Stimulated activated CD8-positive, alpha-beta memory T cell treated with anti-CD3 and anti-CD28 coated beads, Interleukin-15, amount 100 ng/mL, for 24 hours (primary cell): ENCODE measurements at places on chromosomes 6 and 20.

DNA sequence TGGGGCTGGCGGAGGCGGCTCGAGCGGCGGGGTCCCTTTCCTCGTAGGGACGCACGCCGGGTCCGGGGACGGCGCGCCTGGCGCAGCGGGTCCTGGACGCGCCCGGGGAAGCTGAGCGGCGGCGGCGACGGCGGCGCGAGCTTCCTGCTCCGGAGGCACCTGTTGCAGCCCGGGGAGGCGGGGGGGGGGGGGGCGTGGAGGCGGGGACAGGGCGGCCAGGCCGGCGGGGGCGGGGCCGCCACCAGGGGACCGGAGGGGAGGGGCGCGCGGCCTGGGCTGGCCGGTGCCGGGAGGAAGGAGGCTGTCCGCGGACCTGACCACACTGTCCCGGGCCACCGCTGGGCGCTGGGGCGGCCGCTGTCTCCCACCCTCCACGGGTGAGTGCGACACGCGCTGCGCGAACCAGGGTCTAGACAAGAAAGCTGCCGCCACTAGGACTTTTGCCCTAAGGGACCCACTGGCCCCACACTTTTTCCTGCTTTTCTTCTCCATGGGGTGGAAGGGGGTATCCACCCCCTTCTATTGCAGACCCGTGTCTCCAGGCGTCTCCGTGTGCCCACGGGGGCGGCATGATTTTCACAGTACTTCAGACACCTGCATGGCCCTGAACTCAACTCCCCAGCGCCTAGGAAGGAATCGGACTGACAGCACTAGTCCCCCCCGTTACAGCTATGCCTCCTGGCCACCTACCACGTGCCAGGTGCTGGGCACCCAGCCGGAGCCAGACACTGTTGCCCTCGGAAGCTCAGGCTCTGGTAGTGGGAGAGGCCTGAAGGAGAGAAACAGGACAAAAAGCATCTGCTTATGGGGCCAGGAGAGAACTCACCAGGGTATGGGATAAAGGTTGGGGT, at the start of gene NFATC2:
Gene NFATC2 (minus strand): TSS at position 149 of the 851 bp plus-strand sequence. CDS start 220 bp downstream, outside the sequence.
- DNase-seq = no peak

DNA sequence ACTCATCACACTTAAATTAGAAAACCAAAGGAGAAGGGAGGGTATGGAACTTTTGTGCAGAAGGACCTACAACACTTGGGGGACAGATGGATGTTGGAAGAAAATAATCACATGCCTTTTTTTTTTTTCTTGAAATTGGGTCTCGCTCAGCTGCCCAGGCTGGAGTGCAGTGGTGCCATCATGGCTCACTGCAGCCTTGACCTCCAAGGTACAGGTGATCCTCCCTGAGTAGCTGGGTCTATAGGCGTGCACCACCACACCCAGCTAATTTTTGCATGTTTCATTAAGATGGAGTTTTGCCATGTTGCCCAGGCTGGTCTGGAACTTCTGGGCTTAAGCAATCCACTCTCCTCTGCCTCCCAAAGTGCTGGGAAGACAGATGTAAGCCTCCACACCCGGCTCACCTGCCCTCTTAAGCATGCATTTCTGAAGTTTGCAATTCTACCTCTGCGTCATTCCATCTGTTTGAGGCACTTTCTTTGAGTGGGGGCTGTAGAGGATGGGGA, 370.8 kb upstream of the JARID2 start:
- DNase-seq = no peak

DNA sequence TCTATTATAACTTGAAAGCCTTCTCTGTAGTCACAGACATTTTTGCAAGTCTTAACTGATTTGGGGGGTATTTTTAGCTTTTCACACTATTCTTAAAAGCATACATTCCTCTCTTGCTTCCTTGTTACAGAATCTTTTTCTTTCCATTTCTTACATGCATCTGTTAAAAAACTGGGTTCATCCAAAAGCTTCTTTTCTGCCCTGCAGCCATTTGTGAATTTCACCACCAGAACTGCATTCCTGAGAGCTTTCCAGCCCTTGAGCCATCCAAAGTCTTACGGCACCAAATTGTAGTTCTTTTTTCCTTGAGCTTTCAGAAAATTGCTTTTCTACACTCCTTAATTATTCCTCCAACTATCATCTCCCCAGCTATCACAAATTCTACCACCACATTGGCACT, 19.7 kb upstream of the GSTA4 start:
- DNase-seq = no peak

DNA sequence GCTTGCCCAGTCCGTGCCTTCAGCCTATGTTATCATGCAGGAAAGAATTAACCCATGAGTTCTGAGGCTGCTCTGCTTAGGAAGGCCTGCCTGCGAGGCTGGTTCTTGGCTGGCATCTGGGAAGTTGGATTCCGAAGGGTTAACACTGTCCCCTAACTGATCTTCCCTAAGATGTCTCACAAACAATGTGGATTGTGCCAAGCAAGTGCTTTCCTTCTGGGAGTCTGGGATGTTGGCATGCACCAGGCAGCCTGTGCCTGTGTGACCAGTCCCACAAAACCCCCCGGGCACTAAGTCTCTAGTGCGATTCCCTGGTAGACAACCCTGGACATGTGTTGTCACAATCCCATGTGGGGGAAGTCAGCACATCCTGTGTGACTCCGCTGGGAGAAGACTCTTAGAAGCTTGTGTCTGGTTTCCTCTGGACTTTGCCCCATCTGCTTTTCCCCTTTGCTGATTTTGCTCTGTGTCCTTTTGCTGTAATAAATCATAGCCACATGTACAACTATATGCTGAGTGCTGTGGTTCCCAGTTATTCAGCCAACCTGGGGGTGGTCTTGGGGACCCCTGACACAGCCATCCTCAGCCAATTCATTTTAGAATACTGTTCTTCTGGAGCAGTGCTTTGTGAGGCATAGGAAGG, 83.8 kb downstream of the SLC22A23 start:
- no peak for DNase-seq

DNA sequence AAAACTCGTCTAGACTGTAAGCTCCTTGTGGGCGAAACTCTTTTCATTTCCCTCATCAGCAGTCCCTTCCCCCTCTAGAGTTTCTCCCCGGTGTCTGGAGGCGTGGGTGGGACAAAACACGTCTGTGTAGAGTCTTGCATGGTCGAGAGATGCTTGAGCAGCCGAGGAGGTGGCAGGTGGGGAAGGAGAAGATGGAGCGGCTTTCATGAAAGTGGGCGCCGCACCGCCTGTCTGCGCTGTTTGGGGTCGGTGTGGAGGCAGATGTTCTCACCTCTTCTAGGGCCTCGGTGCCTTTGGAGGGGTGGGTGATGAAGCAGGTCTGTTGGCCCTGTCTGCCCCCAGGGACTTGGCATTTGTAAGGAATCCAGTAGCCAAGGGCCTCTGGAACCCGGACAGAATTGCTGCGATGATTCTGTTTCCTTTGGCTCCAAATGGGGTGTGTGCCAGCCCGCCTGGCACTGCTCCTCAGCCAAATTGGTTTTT, 1.2 kb downstream of the BRPF3 start:
- no peak for DNase-seq

GRCh38 chr6:110514818-110515217, 38.4 kb upstream of the SLC22A16 start:
- DNase-seq = no peak

GRCh38 chr6:24858177-24858653, 59.5 kb upstream of the ARMH2 start:
- no peak for DNase-seq

GRCh38 chr6:34865107-34865506, 22.7 kb downstream of the TAF11 start:
- no peak for DNase-seq

- DNase-seq = no peak
Observed at GRCh38 chr6:22471132-22471690, 98.2 kb upstream of the HDGFL1 start.

DNA sequence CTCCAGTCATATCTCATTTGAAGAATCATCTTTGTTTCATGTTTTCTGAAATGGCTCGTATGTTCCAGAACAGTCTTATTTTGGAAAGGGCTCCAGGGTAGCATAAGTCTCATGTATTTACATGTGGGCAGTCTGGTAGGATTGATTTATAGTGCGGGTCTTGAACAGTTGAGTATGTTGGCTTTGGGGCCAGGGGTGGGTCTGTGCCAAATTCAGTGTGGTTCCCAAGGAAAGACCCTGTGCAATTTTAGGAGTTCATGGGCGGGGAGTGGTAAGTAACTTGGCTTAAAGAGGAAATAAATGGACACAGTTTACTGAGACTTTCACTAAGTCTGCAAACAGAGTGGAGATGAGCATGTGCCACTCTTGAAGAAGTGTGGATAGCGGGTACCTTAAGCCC, 7.7 kb downstream of the FNDC1 start:
- no peak for DNase-seq

GRCh38 chr6:98842342-98843180, 8.2 kb downstream of the POU3F2 start:
- no peak for DNase-seq

DNA sequence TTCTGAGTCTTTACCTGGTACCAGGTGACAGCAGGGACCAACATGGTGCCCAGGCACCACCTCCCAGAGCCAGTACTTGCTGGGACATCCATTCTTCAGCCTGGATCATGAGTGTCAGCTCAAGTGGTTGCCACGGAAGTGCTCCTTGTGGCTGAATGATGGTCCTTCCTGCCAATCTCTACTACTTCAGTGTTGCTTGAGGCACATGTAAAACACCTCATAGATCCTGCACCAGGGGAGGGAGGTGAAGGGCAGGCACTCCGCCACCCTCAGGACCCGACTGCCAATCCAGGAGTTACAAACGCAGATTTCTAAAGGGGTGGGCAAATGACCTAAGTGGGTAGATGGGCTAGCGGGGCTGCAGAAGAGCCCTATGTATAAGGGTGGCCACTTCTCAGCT, 226.0 kb downstream of the PREX1 start:
- DNase-seq = no peak

GRCh38 chr6:30548375-30548774, 7.9 kb downstream of the GNL1 start:
- DNase-seq = no peak

DNA sequence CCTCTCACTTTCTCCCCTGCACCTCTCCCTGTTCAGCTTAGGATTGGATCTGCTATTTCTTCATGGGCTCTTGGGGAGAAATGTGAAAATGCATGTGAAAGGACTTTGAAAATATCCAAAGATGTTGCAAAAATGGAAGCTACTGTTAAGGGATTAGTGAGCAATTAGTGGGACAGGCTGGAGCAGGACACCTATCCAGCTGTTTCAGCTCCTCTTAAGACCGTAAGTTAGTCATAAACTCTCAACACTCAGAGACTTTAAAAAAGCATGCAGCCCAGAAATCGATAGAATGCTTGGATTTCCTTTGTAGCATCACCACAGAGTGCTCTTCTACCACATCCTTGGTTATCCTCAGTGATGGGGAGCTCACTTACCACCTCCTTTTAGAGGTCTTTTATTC, 88.7 kb downstream of the SLC24A3 start:
- no peak for DNase-seq

GRCh38 chr6:5771211-5771610, 235.5 kb downstream of the NRN1 start:
- DNase-seq = no peak

GRCh38 chr20:12199703-12200102, 282.0 kb downstream of the BTBD3 start:
- no peak for DNase-seq

DNA sequence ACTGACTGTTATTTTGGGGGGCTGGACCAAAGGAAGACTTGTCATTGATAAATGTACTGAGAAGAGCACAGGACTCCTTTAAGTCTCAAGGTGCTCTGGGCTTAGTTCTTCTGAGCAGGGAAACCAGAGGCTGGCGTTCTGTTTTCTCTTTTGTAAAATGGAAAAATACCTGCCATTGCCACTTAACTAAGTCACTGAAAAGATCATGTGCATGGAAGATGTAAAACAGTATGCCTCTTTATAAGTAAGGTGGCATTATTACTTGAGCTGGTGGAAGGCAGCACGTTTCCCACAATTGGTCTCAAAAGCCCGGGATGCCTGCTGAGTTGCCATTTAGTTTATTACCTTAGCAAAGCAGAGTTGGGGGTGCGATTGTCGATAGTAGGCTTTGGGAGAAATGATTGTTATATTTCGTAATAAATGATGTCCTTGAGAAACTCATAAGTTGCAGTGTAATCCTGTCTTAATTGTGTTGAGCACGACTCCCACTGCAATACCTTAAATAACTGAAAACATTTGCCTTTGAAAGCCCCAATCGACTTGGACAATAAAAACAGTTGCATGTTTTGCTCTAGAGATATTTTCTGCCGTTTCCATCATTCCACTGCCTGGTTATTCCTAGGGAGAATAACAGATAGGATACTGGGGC, 3.6 kb downstream of the JARID2 start:
- no peak for DNase-seq

DNA sequence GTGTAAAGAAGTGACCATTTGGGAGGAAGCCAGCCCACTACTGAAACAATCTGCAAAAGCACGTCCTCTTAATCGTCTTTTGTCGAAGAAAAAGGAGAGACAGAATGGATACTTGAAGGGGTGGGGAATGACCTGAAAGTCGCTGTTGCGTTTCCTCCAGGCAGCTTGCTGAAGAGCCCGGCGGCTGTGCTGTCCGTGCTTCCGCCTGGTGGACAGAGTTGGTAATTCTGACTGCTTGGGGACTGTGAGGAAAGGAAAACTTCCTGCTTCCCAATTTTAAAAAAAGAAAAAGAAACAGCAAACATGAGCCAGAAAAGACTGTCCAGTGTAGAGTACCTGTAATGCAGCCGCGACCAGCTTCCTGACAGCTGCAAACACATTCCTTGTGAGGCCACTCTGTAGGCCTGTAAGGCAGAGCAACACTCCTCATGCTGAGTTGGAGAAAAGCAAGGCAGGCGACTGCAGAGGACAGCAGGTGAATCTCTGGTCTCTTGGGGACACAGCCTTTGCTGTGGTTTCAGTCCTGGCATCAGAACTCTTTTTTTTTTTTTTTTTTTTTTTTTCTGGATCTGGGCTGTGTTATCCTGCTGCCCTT, 251.1 kb upstream of the TBX18 start:
- no peak for DNase-seq

GRCh38 chr20:12886618-12887363, 122.0 kb upstream of the SPTLC3 start:
- DNase-seq = no peak

- no peak for DNase-seq
Observed at GRCh38 chr6:43070028-43070632, 6.0 kb upstream of the PTK7 start.

- no peak for DNase-seq
Observed at GRCh38 chr6:124977067-124977908, 15.1 kb downstream of the RNF217 start.

- no peak for DNase-seq
Observed at GRCh38 chr20:37380864-37381579, 35.1 kb downstream of the SRC start.

DNA sequence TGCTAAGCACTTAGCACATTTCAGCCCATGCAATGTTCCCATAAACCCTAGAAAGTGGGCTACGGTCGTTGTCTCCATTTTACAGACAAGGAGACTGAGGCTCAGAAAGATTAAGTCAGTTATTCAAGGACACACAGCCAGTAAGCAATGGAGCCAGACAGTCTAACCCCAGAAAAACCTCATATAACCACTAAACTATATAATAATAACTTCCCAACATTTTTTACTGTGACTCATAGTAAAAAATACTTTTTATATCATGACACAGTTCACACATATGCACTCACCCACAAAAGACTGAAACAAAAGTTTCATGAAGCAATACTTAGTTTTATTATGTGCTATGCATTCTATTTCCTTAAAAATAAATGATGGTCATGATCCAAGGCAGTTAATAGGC, 66.2 kb upstream of the EYA2 start:
- DNase-seq = no peak
